ENCODE measurements at places on chromosomes 1 and 21.

- peak; percentile 69 for DNase-seq
Observed at GRCh38 chr1:203038217-203038741, 12.0 kb downstream of the PPFIA4 start.

DNA sequence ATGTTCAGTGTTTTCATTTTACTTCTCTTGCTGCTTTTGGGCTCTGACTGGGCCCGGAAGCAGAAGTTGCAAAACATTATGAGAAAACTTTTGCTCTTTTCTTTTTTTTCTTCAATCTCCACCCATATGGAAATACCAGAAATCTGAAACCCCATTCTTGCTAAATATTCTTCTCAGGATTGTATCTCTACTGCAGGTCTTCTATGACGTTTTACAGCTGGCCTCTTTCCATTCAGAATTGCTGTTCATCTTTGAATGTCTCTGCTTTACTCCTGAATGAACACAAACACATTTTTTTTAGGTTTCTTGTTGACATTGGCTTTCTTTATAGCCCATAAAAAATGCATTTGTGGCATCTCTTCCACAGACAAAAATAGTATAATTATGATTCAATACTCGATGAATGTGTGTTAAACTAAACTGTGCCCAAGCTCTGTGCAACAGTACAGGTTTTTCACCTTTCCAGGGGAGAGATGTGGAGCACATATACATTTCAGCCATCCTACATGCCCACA, 18.8 kb downstream of the PTPRC start:
- peak; percentile 91 for DNase-seq

GRCh38 chr1:236052232-236052993, 12.5 kb downstream of the NID1 start:
- no peak for DNase-seq

DNA sequence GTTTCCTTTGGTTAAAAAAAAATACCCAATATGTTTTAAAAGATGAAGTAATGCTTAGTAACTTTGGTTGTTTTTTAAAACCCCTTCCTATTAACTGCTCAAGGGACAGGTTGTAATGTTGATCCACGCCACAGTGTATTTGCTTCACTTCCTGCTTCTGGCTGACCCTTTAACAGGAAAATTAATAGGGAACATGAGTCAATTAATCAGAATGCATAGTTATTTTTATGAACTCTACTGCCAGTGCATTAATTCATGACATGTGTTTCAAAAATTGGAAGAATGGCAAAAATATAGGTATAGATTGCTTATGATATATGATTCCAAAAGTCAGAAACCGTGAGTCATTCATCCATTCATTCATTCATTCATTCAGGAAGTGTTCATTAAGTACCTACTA, 204.8 kb downstream of the SETD4 start:
- DNase-seq = no peak

DNA sequence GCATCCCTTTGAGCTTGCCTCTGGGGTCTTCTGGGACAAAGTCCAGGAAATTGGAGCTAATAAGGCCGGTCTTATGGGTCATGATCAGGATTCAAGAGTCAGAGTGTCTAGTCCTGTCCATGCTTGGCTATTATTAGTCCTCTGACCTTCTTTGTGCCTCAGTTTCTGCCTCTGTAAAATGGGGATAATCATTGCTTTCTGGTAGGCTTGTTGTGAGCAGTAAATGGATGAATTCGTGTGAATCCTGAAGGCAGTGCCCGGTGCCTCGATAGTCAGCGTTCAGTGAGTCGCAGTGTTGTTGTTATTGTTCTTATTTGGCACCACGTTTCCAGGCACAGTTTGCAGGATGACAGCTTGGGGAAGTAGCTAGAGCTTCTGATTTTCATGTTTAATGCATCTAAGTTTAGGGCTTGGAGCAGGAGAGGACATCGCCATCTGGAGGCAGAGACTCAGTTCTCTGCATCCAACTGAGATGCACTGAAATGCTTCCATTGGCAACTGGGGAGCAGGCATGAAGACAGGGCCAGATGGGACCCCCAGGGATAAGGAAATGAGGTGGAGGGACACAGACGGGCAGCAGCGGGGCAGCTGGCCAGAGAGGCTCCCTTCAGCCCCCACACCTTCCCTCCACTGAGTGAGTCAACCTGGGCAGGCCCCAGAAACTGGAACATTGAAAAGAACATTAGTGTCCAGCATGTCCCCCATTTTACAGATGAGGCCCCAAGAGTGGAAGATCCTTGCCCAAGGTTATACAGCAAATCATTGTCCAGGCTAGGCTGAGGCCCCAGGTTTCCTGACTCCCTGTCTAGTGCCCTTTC, 160.3 kb downstream of the PTPRU start:
- DNase-seq = no peak

- no peak for DNase-seq
Observed at GRCh38 chr1:46618754-46619415, 2.3 kb upstream of the MOB3C start.

DNA sequence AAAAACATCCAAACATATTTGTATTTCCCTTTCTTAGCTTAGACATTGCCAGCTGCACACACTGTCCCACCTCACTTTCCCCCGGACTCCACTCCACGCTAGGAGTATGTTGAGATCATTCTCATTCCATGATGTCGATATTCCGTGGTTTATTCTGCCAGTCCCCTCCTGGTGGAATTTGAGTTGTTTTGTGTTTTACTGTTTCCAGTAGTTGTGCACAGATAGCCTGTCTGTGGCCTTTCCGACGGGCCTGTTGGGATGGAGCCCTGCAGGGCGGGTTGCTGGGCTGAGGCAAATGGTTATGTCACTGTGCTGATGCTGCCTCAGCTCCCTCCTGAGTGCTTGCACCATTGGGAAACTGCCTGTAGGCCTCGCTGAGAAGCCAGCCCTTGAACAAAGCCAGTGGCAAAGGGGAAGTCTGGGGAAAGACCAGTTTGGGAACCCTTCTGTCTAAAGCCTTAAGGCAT, 12.8 kb downstream of the TRAPPC10 start:
- DNase-seq = no peak

DNA sequence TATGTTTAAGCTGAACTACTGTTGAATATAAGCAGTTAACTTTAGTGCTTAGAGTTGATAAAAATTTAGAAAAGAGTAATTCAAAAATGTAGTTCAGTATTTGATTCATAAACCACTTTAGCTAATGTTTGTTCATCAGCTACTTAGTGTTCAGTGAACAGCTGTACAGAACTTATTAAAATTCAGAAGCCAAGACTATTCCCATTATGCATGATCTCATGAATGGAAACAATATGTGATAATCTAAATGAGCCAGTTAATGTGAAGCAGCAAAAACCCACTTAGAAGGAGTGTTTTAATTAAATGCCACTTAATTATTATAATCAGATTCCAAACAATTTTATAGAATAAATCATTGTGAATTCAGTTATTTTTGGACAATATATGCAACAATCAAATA, 92.9 kb upstream of the NEGR1 start:
- no peak for DNase-seq

DNA sequence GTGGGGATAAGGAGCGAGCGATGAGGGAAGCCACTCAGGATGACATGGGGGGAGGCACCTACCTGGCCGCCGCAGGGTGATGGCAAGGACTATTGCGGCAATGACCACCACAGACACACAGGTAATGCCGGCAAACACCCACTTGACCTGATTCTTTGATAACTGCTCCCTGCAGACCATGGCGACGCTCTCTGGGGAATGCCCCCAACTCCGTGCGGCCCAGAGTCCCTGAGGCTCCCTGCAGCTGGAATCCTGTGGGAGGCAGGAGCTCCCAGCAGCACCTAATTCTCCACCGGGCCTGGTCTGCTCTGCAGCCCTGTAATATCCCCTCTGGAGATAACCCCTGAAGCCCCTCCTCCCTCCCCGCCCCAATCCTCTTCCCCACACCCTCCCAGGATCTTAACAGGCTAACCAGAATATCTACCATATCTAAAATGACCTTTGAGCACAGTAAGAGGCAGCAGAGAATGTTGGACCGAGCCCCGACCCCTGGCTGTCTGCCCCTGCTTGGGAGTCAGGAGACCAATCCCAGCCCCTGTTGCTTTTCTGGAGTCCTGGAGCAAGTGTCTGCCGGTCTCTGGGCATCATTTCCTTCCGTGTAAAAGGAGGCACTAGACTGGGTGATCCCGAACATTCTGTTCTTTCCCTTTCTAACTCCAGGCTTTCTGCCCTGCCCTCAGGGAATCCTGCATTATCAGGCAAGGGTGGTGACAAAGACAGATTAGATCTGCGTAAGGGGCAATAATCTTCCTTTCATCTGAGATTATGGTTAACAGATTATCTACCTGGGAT, at the start of gene FAM151A:
Gene FAM151A, minus strand, starts transcription at position 310 of the 792 bp plus-strand sequence. Its CDS starts 130 bp downstream, at position 180.
- DNase-seq = no peak

- no peak for DNase-seq
Observed at GRCh38 chr21:18252256-18252655, 7.6 kb downstream of the CHODL start.
